ENCODE measurements at places on chromosomes 5 and 9.
A peak's percentile ranks its signal among the peaks of the same experiment; 100 is the strongest.

GRCh38 chr5:67093279-67093678 is 103.3 kb downstream of the CD180 start:
- DNase-seq: no peak

DNA sequence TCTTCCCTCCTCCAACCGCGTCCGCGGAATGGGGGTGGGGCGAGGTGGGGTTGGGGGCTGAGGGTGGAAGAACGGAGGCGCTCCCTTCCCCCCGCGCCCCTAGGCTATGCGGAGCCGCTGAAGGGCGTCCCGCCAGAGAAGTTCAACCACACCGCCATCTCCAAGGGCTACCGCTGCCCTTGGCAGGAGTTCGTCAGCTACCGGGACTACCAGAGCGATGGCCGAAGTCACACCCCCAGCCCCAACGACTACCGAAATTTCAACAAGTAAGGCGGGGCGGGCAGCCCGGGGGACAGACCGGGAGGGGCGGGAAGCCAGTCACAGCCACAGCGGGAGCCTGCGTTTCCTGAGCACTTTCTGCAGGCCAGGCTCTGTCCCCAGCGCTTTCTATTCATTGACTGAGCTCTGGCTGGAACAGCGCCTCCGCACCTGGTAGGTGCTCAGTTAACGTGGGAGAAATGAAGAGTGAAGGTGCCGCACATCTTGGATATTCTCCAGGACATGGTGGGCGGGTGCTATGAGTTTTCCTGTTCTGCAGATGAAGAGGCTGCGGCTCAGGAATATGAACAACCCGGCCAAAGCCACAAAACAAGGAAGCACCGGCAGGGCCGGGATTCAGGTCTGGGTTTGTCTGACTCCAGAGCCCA is 11.3 kb downstream of the MYOZ3 start:
- DNase-seq: peak; percentile 46

DNA sequence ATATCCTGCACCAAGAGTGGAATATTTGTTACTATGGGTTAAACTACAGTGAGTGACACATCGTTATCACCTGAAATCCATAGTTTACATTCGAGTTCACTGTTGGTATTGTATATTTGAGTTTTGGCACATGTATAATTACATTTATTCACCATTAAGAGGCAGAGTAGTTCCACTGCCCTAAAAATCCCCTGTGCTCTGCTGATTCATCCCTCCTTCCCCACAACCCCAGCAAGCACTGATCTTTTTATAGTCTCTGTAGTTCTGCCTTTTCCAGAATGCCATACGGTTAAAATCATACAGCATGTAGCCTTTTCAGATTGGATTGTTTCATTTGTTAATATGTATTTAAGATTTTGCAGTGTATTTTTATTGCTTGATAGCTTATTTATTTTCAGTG is 495.2 kb downstream of the DIRAS2 start:
- no peak for DNase-seq

DNA sequence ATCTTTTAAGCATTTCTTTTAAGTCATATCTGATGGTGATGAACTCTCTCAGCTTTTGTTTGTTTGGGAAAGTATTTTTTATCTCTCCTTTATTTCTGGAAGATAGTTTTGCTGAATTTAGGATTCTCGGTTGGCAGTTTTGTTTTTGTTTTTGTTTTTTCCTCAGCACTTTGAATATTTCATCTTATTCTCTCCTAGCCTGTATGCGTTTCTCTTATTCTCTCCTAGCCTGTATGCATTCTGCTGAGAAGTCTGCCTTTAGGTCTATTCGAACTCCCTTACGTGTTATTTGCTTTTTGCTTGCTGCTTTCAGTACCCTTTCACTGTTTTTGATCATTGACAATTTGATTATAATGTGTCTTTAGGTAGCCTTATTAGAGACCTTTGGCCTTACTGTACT is 787.8 kb upstream of the FAM174A start:
- DNase-seq: no peak

DNA sequence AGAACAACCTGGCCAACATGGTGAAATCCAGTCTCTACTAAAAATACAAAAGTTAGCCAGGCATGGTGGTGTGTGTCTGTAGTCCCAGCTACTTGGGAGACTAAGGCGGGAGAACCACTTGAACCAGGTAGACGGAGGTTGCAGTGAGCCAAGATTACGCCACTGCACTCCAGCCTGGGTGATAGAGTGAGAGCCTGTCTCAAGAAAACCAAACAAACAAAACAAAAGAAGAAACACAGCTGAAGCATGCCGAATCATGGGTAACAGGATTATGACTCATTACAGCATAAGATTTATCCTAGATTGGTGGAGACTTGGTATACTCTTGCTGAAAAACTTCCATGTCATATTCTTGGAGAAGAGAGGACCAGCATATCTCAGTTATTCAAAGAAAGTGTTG is 236.7 kb upstream of the CCNH start:
- DNase-seq: no peak

DNA sequence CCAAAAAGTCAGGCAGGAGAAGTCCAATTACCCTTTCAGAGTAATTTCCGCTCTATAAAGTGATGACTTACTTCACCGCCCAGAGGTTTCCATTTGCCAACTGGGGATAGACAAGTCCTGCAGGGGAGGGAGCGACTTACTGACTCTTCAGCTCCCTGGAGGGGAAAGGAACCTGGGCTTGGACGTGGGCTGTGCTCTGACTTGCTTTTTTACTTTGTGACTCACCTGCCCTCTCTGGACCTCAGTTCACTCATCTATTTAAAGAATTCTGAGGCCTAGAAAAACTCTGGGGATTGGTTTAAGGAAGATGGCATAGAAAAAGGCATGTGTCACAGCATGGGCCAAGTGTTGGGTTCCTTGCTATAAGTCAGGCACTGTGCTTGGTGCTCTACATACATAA is 180.4 kb upstream of the TRIM32 start:
- DNase-seq: no peak

DNA sequence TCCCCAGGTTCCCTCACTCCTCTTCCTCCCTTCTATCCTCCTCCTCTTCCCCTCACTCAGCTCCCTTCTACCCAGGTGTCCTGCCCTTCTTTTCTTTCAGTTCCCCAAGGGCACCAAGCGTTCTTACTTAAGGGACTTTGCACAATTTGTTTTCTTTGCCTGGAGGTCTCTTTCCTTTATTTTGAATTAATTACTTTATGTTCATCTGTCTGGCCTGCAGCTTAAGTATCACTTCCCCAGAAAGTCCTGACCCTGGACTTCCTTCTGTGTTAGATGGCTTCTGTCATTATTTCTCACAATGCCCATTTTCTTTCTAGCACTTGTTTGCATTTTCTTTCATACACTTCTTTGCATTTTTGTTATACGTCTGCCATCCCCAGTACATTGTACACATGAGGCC is 350.6 kb downstream of the SH3GL2 start:
- no peak for DNase-seq

DNA sequence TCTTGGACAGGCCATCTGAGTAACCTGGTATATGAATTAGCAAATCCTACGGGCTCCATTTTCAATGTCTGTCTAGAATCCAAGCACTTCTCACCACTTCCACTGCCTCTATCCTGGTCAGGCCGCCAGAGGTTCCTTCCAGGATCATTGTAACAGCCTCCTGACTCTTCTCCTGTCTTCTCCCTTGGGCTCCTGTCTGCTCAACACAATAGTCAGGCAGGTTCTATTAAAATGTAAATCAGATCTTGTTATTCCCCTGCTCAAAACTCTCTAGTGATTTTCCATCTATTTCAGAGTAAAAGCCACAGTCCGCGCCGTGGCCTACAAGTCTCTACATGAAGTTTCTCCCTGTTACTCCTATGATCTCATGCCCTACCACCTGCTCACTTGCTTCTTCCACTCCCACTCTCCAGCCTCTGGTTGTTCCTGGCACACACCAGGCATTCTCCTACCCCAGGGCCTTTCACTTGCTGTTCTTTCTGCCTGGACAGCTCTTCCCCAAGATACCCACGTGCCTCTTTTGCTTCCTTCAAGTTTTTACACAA is 21.7 kb downstream of the ZNF366 start:
- DNase-seq: no peak

- no peak for DNase-seq
Measured at GRCh38 chr5:113735751-113736150, 222.3 kb downstream of the YTHDC2 start.
